Activated CD8-positive, alpha-beta memory T cell treated with anti-CD3 and anti-CD28 coated beads, Interleukin-2, amount 10 ng/mL, durations not matched to agents 7 days and 5 days (primary cell): ENCODE measurements at places on chromosomes 13 and 19. TPM values are rescaled to one million over a fixed set of nuclear protein-coding genes. Genes with fewer than 3 reads are reported as not detected.

DNA sequence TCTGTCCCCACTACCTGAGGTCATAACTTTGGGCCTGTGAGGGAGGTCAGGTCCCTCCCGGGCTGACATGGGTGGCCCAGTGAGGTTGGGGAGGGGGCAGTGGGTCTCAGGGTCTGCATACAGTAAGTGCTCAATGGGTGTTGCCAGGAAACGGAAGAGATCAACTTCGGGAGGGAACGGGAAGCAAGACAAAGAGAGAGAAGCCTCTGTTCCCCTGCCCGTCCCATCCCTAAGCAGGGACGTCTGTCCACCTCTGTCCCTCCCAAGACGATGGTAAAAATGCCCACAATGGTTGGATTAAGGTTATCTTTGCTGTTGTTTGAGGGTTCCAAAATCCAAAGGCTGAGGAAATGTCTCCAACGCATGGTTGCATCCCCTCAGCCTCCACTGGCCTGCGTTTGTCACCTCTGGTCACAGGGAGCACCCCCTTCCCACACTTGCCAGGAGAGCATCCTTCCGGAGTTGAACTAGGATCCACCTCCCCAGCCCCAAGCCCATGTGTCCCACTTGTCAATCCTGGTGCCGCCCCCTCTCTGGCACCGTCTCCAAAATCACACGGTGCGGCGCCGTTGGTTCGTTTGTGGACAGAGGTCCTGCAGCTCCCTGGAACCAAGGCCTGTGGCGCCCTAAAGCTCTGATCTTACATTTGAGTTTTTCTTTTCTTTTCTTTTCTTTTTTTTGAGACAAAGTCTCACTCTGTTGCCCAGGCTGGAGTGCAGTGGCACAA is 774 bp upstream of the HOMER3 start:
- DNase-seq, result no peak

GRCh38 chr13:48574041-48574796 is 41.3 kb upstream of the RCBTB2 start:
- no peak for DNase-seq

GRCh38 chr13:97185291-97185690 is 36.8 kb upstream of the MBNL2 start:
- no peak for DNase-seq

DNA sequence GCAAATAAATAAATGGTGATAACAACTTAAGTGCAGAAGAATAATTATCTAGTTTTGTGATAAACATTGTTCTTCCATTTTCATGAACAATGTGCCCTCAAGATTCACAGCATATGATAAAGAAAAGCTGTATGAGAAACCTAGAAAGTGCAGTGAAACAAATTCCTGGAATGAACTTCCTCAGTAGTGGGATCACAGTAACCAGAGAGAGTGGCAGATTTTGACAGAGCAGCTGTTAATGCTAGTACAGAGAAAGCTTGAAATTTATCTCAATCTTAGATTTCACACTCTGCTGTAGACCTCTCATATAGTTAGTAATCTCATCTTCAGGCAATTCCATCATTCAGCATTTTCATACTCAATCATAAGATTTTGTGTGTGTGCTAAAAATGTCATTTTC is 664.9 kb downstream of the PCDH9 start:
- DNase-seq, result no peak

DNA sequence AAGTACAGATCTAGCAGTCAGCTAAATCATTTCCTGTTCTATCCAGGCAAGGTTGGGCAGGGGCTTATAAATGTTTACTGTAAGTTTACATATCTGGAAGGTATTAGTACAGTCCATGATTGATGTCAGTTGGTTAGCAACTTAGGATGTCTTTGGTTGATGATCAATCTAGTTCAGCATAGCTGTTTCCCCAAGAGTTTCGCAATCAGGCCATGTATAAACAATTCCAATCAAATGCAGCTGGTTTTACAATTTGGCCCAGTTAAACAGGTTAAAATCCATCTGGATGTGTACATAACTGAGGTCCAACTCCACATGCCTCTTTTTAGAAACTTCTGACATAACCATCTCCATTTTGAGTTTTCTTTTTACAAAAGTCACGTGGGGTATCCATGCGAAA is 6.9 kb downstream of the ZNF221 start:
- DNase-seq, result no peak

DNA sequence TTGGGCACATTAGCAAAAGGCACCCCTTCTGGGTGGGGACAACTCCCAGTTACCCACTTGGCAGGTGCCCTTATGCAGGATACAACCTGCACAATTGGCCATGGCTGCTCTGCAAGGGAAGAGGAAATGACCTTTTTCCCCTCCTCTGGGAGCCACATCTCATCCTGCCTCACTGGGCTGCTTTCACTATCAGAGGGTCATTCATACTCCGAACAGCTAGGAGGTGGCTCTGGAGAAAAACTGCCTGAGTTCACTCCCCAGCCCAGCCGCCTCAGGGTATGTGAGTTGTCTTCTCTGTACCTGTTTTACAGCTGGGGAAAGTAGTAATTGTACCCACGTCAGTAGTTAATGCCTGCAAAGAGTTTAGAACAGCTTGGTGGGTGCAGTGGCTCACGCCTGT is 7.1 kb upstream of the ACTN4 start:
- DNase-seq, result no peak

- DNase-seq, result no peak
Measured at GRCh38 chr13:106183410-106184065, 351.9 kb downstream of the EFNB2 start.

DNA sequence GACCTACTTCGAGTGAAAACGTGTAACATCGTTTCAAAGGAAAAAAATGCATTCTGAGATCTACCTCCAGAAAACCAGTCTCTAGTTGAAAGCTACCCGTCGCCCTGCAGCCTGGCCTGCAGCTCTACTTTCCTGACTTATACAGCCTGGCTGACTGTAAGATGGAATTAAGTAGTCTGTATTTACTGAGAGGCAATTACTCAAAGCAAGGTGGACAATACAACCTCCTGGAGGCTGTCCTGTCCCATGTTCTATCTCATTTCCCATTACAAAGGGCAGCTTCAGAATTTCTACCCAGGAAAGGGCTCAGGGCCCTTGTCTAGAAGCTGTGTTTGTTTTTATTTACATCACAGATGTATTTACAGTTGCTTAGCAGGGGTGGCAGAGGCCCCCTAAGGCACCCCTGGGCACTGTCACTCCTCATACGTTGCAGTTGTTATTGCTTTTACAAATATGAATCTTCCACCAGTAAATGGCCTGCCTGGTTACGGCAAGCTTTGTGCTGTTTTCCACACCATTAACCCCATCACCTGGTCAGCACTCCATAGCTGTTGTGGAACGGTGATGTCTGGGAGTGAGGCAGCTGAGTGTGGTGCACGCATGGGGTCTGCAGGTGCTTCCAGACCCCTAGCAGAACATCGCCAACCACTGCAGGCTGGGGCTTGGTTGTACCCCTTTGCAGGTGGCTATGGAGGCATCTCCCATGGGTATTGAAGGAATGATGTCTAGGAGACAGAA is 46.3 kb upstream of the MTIF3 start:
- no peak for DNase-seq

DNA sequence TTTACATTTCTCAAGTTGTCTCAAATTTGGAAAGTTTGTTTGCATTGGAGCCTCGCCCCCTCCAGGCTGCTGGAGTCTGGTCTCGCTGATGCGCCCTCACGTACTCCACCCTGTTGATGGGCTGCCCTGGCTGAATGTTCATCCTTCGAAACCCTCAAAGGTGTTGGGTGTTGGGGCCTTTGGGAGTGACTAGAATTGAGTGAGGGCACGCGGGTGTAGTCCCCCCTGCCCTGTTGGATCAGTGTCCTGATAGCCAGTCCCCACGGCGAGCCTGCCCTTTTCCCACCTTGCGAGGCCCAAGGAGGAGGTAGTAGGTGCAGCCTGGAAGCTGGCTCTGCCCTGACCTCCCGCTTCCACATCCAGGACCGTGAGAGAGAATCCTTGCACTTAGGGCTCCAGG is 14.8 kb downstream of the TFDP1 start:
- DNase-seq, result no peak

DNA sequence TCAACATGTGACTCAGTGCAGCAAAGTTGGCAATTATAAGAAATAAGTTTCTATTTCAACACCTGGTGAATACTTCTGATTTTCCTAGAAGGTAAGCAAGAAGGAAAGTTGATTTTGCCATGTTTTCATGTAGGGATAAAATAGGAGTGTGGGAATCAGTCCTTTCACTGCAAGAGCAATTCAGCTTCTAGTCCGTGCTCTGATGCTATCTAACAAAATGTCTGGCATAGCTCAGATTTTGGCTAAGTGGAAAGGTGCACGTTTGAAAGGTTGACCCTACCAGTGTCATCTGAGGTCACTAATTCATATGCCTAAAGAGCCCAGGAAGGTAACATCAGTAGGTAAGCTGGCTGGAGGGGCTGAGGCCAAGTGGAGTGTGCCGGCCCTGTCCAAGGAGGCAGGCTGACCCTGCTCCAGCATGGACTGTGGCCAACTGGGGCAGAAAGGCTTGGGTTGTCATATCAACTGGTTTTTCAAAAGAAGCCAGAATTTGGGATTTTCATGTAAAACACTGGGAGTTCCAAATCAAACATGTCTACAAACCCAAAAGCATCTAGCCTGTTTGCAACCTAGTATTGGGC is 38.9 kb upstream of the MEDAG start:
- no peak for DNase-seq

DNA sequence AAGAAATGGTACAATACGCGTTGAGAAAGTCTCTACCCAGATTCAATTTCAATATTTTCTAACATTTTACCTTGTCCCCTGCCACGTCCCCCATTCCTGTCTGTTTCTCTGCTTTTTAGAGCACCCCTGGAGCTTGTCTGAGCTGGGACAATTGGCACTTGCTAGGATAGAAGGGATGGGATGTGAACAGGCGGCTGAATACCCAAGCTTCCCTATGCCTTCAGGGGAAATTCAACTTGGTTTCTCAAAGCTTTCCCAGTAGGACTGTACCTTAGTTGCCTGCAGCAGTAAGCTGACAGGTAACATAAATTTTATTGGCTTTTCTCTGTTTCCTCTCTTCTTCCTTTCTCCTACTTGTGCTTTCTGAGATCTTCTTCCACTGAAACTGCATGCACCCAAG is 1663.3 kb downstream of the EFNB2 start:
- DNase-seq, result no peak

DNA sequence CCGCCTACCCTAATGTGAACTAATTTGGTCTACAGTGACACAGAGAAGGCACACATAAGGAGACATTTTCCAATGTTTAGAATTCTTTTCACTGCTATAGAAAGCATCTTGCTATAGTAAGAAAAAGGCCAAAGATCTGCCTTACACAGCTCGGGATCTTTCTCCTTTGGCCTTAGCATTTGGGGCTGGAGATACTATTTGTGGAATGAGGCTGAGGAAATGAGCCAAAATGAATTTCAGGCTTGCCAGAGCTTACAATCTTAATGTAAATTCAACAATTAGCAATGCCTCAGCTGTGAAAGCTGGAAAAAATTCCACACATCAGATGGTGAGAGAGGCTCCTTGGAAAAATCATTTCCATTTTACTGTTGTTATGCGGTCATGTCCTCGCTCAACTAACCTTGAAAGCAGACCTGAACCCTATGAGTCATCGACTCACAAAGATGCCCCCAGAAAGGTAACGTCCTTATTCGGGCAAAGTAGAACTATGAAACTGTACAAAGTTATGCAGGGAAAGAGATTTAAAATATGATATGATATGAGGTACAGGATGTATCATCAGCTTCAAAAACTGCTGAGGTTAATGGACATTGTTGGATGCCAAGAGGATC is 324.5 kb upstream of the NBEA start:
- no peak for DNase-seq

DNA sequence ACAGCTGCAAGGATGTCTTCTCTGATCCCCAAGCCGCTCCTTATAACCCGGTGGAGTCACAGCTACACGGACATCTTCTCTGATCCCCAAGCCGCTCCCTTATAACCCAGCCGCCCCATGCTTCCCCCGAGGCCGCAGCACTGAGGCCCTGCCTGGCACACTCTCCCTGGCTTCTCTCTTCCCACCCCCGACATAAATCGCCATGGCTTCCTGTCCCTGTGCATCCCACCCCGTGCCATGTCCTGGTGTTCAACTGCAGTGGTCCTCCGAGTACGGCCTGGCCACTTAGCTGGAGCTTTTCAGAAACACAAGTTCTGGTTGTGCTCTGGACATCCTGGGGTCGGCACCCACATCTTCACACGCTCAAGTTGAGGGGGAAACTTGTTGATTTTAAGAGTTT is 60.4 kb downstream of the RASA3 start:
- DNase-seq, result no peak

GRCh38 chr13:35136585-35136984 is 194.5 kb downstream of the NBEA start:
- DNase-seq, result no peak

Gene WASF3
- total RNA-seq, result 0.12 TPM

Gene ENOX1
- 2.4 TPM for total RNA-seq

Gene ARHGAP33
- total RNA-seq, result 101 TPM
